Stimulated activated CD8-positive, alpha-beta memory T cell treated with anti-CD3 and anti-CD28 coated beads, Interleukin-7, amount 100 ng/mL, for 1 hour (primary cell): ENCODE measurements at places on chromosomes 7 and 10.

DNA sequence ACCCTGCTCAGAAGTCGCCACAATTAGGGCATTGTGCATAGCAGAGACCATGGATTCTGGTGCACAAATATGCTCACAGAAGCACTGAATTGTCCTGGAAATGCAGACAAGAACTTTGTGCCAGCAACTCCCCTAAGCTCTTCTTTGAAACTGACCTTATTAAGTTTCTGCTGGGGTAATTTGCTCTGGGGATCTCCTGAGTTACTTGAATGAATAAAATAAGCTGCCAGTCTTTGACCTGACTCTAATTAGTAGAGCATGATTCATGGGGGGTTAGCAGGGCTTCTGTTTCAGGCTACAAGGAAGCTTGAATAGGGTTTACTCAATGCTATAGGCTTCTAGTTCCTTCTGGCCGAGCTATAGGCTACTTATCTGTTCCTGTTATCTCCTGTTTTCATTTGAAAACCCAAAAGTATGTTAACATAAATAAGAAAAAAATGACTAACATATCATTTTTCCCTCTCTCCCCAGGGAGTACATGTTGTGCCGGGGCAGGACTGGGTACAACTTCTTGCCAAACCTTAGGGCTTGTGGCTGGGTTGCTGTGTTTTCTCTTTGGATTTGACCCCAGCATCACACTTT, 169.0 kb upstream of the TMEM229A start:
- no peak for DNase-seq

DNA sequence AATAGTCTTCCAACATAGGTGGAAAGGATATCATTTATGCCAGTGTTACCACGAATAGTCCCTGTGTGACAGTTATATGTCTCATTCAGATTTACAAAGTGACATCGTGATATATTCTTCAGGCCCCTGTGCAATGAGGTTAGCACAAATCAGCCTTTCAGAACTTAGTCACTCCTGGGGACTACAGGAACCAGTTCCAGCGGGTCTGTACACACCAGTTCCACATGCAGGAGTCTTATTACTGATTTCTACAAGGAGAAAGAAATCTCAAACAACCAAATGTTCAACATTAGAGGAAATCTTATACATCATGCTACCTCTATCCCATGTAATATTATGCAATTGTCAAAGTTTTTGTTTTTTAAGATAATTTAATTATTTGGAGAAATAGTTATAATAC, 4.4 kb upstream of the WDR91 start:
- DNase-seq = no peak

DNA sequence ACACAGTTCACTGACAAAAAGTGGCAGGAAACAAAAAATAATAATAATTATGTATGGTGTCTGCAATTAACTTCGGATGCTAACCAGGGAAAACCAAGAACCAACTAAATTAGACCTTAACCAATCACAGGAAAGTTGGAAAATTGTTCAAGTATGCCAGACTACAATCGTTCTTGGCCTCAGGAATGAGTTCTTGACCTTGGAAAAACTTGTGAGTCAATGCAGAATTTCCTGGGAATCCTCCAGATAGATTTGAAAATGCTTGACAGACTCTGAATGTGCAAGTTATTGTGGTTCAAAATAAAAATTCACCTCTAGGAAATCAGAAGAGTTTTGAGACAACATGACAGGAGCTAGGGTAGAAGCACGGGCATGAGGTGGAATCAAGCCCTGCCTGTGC, 171.5 kb downstream of the C7orf25 start:
- no peak for DNase-seq

GRCh38 chr7:74267756-74268565, 13.8 kb upstream of the RFC2 start:
- no peak for DNase-seq

DNA sequence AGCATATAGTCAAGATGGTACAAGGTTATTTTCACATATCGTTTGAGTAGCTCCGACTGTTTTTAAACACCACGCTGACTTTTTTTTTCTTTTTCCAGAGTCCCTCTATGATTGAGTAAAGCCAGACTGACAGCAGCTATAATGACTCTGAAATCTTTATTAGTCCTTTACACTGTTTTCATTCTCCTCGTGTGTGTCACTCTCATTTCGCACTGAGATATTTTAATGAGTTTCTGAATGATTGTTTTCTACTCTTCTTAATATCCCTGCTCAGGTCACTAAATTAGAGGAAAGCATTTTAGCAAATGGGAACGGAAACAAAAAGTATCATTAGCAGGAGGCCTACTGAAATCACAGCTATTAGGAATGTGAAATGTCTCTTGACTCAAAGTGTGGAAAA, 162.3 kb upstream of the MTPN start:
- no peak for DNase-seq

GRCh38 chr10:13803566-13804554, 217.1 kb downstream of the PRPF18 start:
- DNase-seq = no peak

- DNase-seq = no peak
Measured at GRCh38 chr10:79153745-79154144, 85.0 kb downstream of the ZMIZ1 start.

DNA sequence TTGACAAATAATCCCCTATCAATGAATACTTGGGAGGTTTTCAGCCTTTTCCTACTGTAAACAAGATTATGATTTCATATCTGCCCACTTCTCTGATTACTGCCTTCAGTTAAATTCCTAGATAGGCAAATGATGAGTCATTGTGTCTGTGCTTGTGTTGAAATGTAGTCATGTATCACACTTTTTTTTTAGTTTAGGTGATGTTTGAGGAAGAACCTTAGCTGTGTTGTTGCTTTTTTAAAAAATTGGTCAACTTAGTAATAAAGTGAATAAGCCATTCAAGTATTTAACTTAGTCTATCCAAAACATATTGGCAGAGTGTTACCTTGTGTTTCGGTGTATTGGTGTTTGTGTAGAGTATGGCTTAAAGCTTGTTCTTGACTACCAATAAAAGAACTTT, 60.0 kb downstream of the WAC start:
- DNase-seq = no peak

DNA sequence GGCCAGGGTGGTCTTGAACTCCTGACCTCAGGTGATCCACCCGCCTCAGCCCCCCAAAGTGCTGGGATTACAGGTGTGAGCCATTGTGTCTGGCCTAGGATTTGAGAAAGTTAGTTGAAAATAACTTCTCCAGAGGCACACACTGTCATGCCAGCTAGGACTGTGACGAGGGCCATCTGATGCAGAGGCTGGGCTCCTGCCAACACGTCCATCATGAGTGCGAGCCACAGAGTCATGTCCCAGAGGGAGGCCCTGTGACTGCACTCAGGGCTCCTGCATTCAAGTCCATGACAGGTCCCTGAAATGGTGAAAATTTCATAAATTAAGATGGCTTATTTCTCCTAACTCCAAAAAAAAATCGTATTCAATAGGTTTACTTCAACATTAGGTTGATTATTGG, 17.1 kb downstream of the C10orf120 start:
- no peak for DNase-seq

DNA sequence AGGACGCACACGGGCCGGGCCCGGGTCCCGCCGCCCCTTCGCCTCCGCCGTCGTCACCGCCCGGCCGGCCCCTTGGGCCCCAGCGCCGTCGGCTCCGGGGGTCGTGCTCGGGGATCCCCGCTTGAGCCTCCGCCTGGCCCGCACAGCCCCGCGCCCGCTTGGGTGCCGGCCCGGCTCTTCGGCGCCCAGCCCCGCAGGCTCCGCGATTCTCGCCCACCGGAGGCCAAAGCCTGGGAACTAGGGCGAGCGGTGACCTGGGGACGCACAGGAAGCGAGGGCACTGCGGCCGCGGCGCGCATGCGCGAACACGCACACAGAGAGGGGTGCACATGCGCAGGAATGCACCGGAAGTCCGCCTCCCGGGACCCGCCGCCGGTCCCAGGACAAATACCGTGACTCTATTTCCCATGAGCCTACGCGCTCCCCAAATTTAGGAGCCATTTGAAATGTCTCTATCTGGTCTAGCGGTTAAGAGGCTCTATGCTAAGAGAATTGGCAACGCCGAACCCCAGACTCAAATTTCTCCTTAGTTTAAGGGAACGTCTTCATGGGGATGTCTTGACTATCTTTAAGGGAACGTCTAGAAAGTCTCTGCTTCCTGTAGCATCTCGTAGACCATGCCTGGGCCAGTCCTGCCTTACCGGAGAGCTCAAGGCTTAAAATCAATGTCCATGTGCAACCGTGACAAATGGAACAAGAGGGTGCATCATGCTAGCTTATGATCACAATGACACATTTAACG, at the start of gene ZNF12:
Gene ZNF12, minus strand, starts transcription at position 282 of the 742 bp plus-strand sequence. CDS start 1,774 bp downstream, outside the sequence.
- DNase-seq = peak; percentile 91

DNA sequence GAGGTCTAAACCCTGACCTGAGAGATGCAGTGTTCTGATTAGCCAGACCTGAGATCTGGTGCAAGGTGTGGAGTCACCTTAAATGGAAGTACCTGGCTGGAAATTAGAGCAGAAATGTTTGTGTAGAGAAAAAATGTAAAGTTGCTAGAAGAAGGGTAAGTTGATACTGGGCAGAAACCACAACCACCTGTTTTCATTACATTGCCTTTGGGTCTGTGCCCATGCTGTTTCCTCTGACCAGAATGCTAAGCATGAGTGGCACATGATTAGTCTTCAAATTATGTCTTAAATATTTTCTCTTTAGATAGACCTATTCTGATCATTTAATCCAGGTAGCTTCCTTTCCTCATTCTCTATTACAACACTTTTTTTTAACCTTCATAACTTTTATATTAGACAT, 69.0 kb downstream of the CASD1 start:
- no peak for DNase-seq

DNA sequence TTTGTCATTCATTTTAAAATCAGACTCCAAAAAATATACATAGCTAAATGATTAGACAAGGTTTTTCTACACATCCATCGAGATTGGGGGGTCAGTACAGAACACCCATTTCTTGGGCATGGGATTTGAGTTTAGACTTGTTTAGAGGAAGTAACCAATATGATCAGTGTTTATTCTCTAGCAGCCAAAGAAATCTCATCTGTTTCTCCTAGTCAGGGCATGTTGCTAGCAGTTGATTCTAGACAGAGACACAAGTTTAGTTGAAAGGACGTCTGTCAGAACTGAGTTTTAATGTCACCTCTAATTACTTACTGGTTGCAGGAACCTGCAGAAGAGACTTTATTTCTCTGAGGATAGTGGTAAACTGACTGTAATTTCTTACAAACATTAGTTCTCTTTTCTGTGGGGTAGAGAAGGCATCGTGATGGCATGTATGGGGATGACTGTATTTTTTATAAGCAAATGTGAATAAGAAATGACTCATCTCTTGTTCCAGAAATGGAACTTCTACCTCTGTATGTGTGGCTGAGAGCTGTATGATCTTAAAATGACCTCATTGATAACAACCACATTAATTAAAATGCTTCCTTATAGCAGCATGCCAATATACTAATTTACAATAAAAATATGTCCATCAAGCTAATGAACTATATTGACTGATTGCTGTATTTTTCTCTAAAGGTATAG, 30.6 kb upstream of the RHOBTB1 start:
- no peak for DNase-seq

DNA sequence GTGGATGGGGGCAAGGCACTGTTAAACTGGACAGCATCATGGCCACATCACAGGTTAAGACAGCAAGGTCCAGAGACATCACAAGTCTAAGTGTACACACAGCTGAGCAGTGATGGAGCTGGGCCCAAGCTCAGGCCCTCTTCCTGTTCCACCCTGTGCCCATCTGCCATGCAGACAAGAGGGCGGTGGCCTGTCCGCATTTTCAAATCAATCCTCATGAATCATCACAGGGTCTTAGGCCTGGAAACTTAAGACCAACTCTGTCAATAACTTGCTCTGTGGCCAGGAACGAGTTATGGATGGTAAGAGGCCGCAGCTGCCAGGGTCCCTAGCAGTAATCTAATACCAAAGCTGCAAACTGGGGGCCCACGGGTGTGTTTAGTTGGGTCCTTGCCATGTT, 3.2 kb downstream of the C10orf105 start:
- DNase-seq = no peak

GRCh38 chr10:94630017-94630688, 53.4 kb upstream of the CYP2C18 start:
- no peak for DNase-seq

DNA sequence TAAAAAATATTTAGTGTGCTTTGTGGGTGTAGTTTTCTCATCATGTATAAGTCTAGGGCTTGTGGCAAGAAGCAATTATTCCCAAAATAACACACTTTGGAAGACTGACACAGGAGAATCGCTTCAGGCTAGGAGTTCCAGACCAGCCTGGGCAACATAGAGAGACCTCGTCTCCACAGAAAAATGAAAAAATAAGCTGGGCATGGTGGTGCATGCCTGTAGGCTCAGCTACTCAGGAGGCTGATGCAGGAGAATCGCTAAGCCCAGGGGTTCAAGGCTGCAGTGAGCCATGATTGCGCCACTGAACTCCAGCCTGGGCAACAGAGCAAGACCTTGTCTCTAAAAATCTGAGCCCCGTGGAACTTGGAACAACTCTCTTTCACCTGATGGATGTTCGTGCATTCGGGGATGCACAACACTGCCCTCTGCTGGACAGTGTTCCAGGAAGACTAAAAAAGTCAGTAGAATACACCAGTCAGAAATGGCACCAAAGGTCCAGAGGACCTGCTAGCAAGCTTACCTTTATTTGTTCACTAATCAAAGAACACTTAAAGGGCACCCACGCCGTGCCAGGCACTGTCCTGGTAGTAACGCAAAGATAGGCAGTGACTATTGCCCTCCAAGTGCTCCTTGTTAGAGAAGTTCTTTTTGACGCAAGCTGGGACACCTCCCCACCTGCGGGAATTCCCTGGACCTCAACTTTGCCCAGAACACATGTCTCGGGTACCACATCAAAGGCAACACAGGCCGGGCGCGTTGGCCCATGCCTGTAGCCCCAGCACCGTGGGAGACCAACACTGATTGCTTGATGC, 81.9 kb upstream of the CALN1 start:
- no peak for DNase-seq

GRCh38 chr7:153522261-153522660, 529.9 kb upstream of the DPP6 start:
- DNase-seq = no peak
